NCI-H460 (cell line): ENCODE measurements at places on chromosomes 1 and 21.

- DNase-seq, result no peak
These were observed 103.1 kb downstream of the TOMM20 start for GRCh38 chr1:235025422-235025984.

DNA sequence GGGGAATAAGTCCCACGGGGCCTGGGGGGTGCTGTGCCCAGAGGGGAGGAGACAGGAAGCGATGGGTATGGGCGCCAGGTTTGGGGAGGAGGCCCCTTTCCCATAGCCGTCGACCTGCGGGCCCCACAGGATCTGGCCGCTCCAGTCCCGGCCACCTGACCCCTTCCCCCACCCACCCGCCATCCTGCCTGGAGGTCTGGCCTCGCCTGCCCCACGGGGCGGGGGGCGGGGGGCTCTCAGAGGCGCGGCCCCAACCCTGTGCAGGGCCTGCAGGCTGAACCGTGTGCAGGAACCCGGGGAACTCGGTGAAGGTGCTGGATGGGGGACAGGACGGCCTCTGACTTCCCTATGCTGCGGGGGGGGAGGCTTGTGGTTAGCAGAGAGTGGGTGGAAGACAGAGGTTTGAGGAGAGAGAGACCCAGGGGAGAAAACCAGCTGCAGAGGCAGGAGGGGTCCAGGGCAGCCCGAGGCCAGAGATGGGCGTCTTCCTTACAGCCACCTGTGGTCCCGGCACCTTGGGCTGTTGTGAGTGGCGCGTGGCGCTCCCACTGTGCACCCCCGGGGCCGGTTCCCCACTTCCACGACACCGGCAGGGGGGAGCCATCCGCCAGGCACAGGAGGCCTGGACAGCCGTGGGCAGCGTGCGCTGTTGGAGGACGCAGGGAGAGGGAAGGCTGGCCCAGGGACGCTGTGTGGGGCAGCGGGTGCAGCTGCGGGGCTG, 2.5 kb upstream of the TNFRSF18 start:
- no peak for DNase-seq

DNA sequence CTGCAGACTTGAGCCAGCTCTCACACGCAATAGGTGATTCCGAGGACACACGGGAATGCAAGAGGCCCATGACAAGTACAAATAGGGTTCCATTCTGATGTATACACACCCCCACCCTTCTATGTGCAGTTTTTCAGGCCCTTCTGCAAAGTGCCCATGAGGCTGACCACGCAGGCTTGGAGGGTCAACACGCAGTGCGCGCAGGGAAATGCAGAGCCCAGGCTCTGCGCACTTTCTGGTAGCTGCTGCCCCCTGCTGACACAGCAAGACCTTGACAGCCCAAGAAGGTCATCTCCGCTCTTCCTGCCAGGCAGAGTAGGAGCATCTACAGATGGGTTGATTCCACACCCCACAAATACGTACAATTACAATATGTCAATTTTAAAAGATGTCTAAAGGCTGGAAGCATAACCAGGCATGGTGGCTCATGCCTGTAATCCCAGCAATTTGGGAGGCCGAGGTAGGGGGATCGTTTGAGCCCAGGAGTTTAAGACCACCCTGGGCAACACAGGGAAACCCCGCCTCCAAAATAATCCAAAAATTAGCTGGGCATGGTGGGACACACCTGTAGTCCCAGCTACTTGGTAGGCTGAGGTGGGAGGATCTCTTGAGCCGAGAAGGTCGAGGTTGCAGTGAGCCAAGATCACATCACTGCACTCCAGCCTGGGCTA, 18.5 kb downstream of the SH3BP5L start:
- peak; percentile 51 for DNase-seq

DNA sequence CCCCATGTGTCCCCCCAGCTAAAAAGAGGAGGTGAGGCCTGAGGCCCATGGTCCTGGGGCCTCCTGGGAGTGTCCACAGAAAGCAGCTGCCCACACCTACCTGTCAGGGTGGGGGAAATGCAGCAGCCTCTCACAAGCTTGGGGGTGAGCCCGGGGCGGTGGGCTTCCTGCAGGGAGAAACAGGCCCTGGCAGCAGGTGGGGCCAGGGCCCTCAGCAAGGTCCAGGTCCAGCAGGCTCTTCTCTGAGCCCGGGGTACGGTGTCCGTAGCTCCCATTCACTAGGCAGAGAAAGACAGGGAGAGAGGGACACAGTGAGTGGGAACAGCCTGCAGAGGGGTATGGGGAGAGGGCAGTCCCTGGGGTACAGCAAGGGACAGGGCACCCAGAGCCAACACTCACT, 139.0 kb downstream of the GLIS1 start:
- DNase-seq, result no peak

GRCh38 chr1:110067479-110067892, 3.0 kb downstream of the ALX3 start:
- DNase-seq, result no peak

GRCh38 chr21:42282021-42282420, 33.2 kb downstream of the TFF3 start:
- no peak for DNase-seq

DNA sequence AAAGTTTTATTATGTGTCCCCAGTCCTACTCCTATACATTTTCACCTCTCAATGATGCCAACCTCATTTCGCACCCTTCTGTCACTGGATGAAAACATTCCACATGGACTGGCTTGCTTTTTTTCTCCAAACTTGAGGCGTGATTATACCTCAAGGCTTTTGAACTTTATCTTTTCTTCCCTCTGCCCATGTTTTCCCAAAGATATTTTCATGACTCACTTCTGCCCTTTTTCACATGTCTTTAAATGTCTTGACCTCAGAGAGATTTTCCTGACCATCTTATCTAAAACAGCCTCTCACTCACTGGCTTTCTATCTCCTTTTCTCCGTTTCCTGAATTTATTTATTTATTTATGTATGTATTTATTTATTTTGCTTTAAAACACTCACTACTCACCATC, 659.0 kb downstream of the PTPRC start:
- peak; percentile 6 for DNase-seq

DNA sequence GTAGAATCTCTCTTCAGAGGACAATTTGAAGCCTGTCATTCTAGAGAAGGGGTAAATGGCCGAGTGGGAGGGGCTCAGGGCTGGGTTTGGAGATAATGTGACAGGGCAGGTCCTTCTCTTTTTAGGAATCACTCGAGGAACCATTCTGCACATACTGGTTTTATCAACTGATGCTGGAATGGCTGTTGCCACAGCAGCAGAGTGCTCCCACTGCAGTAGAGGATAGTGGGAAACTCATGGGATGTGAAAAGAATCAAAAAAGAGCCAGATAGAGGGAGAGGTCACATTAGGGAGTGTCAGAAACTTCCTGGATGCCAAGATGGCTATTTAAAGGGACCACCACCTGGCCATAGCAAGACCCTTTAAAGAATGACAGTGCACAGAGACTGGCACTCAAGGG, 105.3 kb downstream of the NAV1 start:
- DNase-seq, result no peak

- DNase-seq, result no peak
These were observed 205.5 kb downstream of the PTBP2 start for GRCh38 chr1:96927125-96927524.

- no peak for DNase-seq
These were observed 38.9 kb downstream of the FAM163A start for GRCh38 chr1:179781962-179782361.

- DNase-seq, result no peak
These were observed 849.8 kb downstream of the USP25 start for GRCh38 chr21:16579538-16579937.

DNA sequence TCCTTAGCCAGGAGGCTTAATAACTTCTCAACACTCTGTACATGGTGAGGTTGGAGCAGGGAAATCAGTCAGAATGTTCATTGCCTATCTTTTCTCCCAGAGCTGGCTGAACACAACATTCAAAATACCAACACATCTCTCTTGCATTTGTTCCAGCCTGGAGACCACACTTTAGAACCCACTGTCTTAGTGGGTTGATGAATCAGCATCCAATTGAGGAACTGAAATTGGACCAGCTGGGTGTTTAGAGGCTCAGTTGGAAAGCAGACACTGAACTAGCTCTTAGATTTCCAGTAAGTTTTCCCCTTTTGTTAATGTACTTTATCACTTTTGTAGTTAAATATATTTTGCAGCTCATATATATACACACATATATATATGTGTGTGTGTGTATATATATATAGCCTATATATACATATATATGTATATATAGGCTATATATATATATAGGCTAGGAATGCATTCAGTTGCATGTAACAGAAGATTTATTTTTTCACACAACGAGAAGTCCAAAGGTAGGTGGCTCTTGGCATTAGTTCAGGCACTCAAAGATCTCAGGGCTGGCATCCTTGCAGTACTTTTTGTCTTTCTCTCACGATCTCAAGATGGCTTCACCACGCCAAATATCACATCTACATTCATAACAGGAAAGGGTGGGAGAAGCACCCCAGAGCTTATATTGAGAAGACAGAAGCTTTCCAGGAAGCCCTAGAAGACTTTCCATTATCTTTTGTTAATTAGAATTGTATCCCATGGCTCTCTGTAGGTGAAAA, 35.0 kb upstream of the HUNK start:
- no peak for DNase-seq

DNA sequence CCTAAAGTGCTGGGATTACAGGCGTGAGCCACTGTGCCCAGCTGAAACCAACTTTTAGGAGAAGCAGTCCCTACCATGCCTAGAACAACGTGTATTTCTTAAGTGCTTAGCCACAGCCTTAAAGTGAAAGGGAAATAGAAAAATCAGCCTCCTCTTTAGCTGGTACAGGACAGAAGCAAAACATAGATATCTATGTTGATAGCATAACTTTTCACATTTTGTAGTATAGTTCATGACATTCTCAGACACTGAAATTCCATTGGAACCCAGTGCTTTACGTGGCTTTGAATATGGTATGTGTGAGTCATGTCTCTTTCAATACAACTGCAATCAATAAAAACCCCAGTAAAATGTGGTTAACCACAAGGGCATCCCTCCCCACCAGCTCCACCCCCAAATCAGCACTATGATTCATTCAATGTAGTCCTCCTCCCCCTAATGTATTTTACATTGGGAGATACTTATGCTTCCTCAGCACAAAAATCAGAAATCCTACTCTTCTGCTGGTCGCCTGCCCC, 32.1 kb downstream of the TGFB2 start:
- peak; percentile 95 for DNase-seq

DNA sequence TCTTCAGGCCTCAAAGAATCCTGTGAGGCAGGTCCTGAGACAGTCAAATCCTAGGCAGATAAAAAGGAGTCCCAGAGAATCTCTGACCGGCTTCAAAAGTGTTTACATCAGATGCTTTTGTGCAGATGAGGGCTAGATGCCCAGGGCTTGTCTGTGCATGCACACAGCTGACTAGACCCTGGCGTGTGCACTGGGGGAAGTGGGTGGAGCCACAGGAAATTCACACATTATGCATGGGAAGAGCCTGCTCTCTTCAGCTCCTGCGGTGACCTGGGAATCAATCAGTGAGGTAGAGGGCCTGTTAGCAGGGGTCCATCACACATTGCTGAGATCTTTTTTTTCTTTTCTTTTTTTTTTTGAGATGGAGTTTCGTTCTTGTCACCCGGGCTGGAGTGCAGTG, 36.6 kb upstream of the NHLH2 start:
- no peak for DNase-seq

DNA sequence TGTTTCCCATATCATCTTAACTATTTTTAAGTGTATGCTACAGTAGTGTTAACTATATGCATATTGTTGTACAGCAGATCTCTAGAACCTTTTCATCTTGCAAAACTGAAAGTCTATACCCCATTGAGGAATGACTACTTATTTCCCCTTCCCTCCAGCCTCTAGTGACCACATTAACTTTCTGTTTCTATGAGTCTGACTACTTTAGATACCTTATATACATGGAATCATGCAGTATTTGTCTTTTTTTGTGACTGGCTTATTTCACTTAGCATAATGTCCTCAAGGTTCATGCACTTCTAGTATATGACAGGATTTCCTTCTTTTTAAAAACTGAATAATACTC, 96.5 kb upstream of the BTG3 start:
- DNase-seq, result no peak

- DNase-seq, result no peak
These were observed 161.8 kb downstream of the NFIA start for GRCh38 chr1:61244114-61244513.

GRCh38 chr1:36818771-36819170, 215.5 kb downstream of the GRIK3 start:
- DNase-seq, result no peak

DNA sequence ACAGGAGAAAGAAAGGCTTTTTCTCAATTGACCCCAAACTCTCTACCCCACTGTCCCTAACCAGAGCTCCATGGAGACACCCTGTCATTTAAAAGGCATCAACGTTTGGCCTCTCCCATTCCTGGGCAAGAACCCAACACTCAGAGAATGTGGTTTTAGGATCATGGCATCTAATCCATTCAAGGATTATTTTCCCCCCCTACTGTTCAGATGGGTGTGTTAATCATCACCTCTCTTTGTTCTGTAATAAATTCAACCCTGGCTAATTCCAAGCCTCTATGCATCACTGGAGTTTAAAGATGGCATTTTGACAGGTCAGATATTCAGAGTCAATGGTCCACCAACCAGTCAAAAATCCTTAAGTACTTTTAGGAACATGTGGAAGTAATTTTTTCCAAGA, 42.7 kb downstream of the TBX15 start:
- DNase-seq, result no peak

- peak; percentile 25 for DNase-seq
These were observed at the start of gene FHAD1 for GRCh38 chr1:15246960-15247614. Gene FHAD1 (plus strand): TSS chr1:15247223. CDS start chr1:15251785, 4,562 bp downstream.

DNA sequence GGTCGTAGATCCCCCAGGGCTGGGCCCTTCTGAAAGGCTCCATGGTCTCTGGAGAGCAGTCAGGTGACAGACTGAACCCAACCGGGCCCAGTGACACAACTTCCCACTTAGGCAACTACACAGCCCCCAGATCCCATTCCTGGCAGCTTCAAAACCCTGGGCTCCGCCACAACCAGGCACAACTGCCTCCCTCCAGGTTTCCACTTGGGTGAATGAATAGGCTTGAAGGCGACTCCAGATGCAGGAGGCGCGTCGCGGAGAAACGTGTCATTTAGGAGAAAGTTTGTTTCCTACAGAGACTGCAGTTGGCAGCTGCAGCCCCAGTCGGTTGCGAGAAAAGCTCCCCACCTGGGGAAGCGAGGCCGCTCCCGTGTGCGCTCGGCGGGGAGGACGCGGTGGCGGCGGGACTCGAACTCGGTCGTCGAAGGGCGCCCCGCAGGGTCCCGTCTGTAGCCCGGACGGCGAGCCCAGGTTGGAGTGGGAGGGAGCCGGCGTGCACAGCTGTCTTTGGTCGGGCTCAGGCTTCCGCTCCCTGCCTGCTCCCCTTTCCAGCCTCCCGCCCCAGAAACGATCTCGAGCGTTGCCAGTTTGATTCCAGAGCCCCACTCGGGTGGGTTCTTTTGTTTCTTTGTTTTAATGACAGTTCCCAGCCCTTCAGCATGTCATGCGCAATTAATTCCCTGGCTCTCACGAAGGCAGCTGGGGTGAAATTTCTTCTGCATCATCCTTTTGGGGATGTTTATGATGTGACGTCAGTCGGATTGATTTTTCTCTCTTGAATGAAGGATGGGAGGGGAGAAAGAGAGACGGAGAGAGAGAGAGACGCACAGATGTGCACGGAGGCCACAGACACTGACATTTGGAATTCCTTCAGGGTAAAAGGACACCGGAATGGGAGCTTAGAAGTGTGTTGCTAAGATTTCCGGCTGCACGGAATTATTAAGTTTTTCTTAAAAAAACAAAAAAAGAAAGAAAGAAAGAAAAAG, 862 bp upstream of the SGIP1 start:
- no peak for DNase-seq
